ENCODE measurements at places on chromosomes 3 and 15. TPM values are rescaled to one million over a fixed set of nuclear protein-coding genes. Genes with fewer than 3 reads are reported as not detected.

DNA sequence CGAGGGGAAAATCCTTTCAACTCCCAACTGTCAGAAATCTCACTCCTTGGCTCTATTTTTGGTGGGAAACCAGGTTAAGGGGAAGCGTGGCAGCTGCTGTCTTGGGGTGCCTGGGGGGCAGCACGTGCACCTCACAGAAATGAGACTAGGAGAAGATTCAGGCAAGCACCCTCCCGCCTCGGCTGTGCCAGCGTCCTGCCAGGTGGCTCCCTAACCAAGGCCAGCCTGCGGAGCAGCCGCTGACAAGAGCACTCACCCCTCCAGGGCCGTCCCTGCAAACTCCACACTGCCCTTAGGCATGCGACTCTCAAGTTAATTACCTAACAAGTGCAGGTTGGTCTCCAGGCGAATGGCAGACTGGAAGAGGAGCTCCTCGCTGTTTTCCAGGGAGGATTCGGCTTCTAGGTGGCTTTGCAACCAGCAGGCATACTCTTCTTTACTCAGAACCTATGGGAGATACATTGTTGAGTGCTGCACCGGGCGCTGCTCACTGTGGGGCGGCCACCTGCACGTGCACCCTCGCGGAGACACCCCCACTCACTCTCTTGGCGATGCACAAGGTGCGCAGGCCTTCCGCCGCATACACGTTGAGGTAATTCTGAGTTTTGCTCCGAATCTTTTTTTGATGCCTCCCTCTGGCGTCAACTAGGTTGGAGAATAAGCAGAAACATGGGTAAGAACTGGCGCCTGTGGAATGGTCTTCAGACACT lies 155.3 kb downstream of the ATP10A start:
- no peak for DNase-seq

DNA sequence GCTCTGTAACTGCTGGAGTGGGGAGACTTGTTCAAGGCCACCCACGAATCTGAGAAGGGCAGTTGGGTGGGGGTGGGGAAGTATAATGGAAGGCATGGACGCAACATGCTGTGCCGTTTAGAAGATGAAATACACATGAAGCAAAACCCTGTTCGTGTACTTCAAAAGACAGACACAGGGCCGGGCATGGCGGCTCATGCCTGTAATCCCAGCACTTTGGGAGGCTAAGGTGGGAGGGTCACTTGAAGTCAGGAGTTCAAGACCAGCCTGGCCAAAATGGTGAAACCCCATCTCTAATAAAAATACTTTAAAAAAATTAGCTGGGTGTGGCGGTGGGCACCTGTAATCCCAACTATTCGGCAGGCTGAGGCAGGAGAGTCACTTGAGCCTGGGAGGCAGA lies 36.9 kb upstream of the SFMBT1 start:
- no peak for DNase-seq

Gene PIERCE2
- polyA plus RNA-seq, result 8.0 TPM

DNA sequence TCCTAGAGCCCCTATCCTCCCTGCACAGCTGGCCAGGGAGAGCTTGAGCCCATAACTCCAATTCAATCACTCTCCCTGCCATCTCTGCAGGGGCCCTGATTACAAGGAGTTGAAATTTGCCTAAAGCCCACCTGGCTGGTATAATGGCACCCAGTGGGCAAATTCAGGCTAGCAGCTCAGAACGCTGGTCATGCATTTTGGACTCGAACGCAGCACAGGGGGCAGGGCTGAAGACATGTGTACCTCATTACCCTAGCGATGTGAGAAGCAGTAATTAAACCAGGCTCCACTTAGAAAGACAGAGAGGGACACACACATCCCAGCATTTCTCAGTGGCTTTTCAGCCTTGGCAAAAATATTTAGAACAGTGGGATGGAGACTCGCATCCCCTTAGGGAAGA lies 3.2 kb downstream of the INSYN1 start:
- no peak for DNase-seq

DNA sequence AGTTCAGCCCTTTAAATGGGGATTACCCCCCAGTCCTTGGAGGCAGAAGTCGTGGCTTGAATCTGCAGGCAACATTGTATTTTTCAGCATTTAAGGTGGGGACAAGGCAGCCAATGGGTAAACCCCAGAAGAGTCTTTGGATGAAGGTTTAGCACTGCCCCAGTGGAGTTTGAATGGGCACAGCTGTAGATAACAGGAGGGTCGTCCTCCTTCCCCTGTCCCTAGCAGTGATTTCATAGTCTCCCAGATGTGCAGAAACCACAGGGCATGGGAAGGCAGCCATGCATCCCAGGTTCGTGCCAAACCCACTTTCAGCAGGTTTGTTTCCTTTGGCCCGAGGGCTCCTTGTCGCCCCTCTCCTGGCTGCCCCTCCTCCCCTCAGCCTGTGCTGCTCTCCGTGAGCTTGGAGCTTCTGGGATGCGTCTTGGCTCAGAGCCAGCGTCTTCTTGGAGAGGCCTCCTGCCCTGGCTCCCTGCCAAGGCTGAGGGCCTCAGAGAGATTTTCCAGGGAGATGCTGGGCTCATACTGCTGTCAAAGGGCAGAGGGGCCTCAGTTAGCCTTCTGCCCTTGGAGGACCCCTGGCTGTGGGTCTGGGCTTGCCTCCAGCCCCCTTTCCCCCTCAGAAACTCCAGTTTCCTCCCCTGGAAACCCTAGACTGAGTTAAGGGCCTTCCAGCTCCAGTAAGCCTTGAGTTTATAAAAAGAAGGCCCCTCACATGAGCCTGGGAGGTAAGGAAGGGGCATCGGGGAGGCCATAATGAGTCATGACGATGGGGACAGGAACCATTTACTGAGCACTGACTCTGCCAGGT lies 48.9 kb upstream of the POLG start:
- peak; percentile 71 for DNase-seq

Gene STRA6
- polyA plus RNA-seq, result 33.7 TPM

DNA sequence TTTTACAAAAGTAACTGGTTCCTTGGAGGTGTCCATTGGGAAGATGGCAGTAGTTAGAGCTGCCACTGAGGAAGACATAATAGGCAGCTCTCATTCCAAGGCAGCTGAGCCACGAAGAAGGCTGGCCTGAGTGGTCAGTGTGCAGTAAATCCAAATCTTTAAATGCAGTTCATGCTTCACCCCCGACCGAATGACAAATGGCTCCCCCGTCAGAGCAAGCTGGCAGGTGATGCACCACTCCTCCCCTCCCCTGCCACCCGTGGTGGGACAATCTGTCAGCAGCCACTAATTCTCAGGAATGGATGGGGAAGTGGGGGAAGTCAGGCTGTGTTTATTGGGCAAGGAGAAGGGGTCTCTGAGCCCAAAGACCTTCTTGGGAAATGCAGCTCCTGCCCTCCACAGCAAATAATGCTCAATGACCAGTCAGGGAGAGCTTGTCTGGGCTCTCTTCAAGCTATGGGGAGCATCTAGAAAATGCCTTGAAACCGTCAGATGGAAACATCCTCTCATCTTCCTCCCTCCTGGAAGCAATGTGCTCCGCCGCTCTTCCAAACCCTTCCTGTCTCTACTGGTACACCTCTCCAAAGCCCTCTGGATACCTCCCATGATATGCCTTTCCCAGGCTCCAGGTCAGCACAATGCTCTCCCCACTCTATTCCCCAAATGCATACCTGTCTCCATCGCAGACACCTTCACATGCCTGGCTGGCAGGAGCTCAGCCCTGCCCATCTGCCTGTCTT lies 65.4 kb downstream of the LIPC start:
- DNase-seq, result no peak

DNA sequence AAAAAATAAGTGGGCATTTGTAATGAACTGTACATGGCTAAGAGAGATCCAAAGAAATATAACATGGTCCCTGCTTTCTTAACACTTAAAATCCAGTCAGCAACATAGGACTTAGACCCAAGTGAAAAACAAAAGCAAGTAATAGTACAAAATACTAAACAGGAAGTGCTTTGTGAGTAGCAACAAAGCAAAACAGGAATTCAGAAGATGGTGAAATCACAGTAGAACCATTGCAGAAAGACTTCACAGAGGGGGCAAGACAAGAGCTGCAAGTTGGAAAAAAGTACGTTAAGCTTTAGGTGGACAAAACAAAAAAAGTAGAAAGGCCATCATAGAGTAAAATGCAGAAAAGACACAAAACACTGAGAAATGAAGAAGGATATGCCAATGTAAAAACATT lies 116.0 kb downstream of the TBC1D5 start:
- DNase-seq, result no peak

DNA sequence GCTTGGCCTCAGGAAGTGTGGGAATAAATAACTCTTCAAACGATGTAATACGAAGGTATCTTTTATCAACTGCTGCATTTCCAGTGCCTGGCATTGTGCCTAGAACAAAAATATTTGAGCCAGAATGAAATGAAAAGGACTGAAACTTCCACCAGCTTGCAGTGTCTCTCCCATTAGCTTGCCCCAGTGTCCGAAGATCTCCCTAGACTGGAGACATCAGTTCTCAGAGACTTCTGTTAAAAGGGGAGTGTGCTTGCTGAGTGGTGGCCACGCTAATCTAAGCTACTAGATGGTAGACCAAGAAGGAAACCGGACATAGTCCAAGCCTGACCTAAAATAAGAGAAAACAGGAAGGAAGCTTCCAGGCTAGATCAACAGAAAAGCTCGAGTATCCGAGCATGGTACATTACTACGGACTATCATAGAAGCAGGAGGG lies 28.6 kb downstream of the KCNAB1 start:
- no peak for DNase-seq

- DNase-seq, result no peak
Measured at GRCh38 chr15:67979281-67979680, 74.8 kb upstream of the PIAS1 start.

DNA sequence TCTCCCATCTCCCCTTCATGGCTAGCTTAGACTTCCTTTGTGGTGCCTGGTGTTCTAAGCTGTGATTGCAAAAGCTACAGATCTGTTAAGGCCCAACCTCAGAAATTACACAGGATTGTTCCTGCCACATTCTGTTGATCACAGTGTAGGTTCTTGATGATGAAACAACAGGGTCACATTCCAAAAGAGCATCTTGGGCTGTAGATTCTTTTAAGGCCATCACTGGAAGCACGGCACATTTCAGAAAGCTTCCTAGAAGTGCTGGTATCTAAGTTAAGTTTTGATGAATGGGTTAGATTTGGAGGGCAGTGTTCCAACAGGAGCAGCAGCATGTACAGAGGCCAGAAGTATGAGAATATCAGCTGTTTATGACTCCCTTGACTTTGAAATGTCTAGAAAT lies 107.5 kb upstream of the SKOR1 start:
- no peak for DNase-seq

Gene SENP2
- polyA plus RNA-seq, result 46.9 TPM

DNA sequence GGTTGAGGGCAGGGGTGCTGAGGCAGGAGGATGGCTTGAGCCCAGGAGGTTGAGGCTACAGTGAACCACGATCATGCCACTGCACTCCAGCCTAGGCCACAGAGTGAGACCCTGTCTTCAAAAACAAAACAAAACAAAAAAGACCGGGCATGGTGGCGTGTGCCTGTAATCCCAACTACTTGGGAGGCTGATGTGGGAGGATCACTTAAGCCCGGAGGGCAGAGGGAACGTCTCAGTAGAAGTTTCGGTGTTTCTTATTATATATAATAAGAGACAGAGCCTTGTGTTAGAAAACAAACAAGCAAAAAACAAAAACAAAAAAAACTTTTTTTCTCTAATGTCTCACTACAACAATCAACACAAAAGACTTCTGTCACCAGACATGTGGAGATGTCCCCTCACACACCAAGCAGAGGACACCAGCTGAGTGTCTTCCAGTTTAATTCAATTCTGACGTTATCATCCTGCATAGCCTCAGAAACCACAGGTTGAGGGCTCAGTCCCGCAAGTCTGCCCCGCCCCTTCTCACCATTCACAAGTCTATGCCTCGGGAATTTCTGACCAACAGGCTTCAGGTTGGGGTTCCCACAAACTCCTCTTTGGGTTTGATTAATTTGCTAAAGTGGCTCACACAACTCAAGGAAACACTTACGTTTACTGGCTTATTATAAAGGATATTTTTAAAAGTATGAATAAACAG lies 24.0 kb upstream of the EIF4A2 start:
- no peak for DNase-seq

Gene TGM5
- polyA plus RNA-seq, result 0.03 TPM

Gene NDUFB5
- 236 TPM for polyA plus RNA-seq

Gene SPSB4
- 16.1 TPM for polyA plus RNA-seq

Gene BOC
- polyA plus RNA-seq, result 25.5 TPM

DNA sequence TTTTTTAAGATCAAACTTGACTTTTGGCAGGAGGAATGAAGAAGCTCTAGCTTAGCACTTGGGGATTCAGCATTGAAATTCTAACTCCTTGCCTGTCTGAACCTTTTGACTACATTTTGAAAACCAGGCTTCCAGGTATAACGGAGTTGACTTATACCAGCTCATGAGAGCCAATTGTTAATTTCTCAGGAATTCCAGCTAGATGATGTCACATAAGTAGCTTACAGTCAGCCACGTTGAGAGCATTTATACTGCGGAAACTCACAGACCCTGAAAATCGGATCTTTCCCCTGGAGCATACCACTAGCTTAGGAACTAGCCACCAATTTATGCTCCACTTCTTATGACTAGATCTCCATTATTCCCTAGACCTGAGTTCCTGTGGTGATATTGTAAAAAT lies 321.4 kb upstream of the DPH6 start:
- DNase-seq, result no peak

Gene SOX14
- polyA plus RNA-seq, result not detected

- DNase-seq, result no peak
Measured at GRCh38 chr3:186915806-186916796, 14.2 kb upstream of the ST6GAL1 start.

- DNase-seq, result no peak
Measured at GRCh38 chr3:59277816-59278215, 228.0 kb upstream of the CFAP20DC start.

Gene EXD1
- 0.10 TPM for polyA plus RNA-seq

Gene CYP11A1
- 0.82 TPM for polyA plus RNA-seq

- no peak for DNase-seq
Measured at GRCh38 chr3:101453961-101454360, 59.1 kb downstream of the SENP7 start.

DNA sequence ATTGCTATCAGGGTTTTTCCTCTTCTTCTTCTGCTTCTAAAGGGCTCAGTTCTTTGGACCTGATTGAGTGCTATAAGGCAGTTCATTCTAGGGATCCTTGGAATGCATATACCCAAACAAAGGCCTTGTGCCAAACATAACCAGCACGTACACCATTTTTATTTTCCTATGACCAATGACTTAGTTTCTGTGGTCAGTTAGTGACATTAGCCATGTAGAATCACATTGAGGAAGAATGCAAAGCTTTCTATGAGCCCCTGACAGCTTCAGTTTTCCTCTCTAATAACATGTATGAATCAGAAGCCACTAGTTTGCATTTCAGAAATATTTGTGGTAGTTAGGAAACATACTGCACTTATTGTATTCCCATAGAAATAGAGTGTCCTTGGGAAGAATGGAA lies 240.0 kb downstream of the THRB start:
- no peak for DNase-seq

DNA sequence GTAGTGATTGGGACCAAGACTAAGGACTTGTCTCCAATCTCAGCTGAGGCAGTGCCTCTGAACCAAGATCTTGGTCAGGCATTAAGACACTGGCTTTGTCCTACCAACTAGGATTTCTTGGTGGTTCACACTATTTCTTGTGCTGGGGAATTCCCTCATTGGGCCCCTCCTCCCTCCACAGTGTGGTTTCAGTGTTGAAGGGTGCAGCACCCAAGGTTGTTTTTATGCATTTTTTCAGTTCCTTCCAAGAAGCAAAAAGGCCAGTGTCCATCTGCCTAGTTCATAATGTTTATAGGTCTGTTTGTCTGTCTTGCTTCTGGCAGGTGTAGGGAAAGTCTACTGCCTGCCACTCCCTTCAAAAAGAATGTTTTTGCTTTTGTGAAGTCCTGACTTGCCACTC lies 10.6 kb upstream of the ITPKA start:
- DNase-seq, result no peak

Gene PPP1R14D
- 0.61 TPM for polyA plus RNA-seq

- DNase-seq, result no peak
Measured at GRCh38 chr3:182862159-182862860, 69.0 kb downstream of the ATP11B start.

GRCh38 chr3:193248848-193249468 lies 7.9 kb downstream of the PLAAT1 start:
- DNase-seq, result no peak

Measured in right renal pelvis (tissue), 4 donors.